ENCODE measurements at places on chromosomes 3 and 15.

- no peak for DNase-seq
These were observed 767.0 kb downstream of the TUSC7 start for GRCh38 chr3:117476572-117476971.

- no peak for DNase-seq
These were observed 70.3 kb downstream of the MYLK start for GRCh38 chr3:123813876-123814275.

DNA sequence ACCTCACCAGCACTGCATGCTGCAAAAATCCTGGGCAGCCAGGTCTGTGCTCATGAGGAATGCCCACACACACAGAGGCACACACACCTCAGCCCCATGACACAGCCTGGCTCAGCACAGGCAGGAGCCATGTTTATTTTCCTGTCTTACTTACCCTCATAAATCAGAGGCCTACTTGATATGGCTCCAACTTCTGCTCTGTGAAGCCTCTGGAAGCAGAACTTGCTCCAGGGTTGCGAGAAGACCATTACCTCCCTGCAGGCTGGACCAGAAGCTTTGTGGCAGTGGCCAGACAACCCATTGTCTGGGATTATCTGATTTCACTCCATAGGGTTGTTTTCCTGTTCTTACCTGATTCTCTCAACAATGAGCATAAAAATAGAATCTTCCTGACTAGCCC lies 43.8 kb upstream of the CMTM8 start:
- DNase-seq: no peak

DNA sequence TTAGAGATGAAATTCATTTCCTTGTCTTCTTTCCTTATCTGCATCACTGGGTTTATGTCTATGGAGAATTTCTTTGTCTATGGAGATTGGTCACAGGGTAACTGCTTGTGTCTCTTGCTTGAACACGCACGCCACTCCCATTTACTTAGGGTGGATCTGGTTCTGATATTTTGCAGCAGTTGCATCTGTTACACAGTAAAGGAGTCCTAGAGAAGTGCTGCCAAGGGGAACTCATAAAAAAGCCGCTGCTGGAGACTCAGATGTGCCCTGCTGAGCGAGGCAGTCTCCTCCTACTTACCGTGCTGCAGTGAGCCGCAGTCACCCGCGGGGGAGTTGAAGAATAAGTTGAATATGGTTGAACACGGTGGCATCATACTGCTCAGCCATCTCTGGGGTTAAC lies 105.2 kb upstream of the KLHL25 start:
- no peak for DNase-seq

- DNase-seq: no peak
These were observed 153.0 kb upstream of the CGNL1 start for GRCh38 chr15:57223345-57223744.

DNA sequence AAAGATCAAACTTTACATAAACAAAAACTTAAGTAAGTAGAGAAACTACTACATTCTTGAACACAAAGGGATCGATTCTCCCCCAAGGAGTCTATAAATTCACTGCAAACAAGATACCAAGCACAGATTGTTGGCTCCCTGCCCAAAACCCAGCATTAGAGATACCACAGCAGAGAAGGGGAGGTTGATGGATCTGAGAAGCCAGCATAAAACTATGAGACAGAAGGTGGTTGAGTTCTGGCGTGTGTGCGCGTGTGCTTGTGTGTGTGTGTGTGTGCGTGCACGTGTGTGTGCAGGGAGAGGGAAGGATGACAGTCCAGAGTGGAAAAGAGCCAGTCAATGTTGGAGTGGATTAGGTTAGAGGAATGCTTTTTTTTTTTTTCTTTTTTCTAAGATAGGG lies 143.2 kb upstream of the PRR20G start:
- DNase-seq: no peak

Measured in stimulated activated CD4-positive, alpha-beta T cell treated with anti-CD3 and anti-CD28 coated beads, TNF-alpha, amount 100 ng/mL, for 24 hours (primary cell).